ENCODE measurements at places on chromosomes 13 and 19.

GRCh38 chr19:17755977-17756670 is 4.8 kb downstream of the FCHO1 start:
- peak; percentile 31 for DNase-seq

GRCh38 chr13:109028624-109029023 is 399.2 kb downstream of the MYO16 start:
- no peak for DNase-seq

DNA sequence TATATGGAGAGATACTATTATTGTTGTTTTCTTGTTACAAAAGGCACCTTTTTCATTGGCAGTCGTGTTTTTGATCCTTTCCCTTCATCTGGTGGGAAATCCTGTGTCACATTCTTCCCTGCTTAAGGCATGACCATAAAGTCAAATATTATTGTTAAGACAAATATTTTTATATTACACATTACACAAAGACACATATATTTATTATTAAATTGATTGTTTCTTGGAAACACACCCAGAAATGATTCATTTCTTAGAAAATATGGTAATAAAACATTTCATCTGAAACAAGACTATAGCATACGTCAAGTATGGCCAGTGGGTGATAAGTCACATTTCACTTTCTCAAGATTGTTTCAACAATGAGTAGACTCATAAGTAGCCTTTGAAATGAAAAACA is 77.3 kb downstream of the KCTD12 start:
- no peak for DNase-seq

GRCh38 chr19:38059897-38060296 is 152.9 kb downstream of the SIPA1L3 start:
- no peak for DNase-seq

GRCh38 chr13:49436890-49437289 is 7.0 kb downstream of the CAB39L start:
- peak; percentile 43 for DNase-seq

DNA sequence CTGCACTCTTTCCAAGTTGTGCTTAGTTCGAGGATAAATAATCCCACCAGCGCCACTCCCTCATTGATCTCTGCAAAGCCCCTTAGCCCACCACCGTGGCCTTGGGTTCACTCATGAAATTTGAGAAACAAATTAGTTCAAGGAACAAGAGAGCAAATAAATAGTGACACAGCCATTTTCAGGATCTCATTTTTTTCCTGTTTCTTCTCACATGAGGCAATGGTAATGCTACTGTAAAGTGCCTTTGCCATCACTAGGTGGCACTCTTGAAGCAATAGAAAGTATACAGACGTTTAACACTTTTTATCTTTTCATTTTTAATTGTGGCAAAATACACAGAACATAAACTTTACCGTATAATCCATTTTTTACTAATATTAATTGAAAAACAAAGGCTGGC is 76.8 kb upstream of the ZNF835 start:
- no peak for DNase-seq

DNA sequence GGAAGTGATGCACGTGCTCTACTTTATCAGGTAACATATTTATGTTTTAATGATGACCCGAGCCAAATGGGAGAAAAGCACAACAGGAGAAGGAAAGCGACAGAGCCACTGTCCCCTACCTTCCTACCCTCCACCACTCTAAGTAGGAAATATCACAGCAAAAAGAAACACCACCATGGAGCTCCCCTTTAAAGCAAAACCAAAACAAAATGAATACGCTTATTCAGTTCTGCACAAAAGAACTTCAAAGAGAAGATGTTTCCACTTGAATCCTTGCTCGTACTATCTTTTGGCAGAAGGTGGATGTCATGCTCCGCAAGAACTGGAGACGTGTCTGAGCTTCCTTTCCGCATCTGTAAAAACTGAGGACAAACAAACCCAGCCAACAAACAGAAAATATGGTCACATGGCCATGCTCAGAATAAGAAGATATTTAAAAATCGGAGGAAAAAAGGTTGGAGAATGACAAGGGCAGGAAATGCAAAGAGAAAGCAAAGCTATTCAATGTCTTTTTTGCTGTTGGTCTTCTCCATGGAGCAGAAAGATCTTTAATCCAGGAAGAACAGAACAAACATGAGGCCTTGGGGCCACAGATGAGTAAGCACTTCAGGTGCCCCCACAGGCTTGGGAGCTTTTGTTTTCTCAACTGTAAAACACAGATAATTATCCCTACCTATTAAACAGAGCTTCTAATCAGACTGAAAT is 19.5 kb downstream of the N4BP2L1 start:
- DNase-seq = no peak

DNA sequence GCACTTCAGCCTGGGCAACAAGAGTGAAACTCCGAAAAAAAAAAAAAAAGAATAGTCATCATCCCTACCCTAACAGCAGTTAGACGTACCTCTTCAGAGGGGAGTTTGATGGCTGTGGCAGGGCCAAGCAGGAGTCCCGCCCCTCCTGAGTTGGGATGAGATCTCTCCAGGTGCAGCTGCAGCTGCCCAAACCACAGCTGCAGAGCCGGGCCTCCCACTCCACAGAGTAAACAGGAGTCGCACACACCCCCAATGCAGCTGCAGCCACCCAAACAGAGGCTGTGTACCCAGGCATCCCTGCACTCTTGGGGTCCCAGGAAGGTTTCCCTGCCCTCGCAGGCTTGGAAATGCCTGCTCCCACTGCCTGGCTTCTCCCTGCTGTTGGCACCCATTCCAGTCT is 17.4 kb upstream of the MLLT1 start:
- DNase-seq = no peak

DNA sequence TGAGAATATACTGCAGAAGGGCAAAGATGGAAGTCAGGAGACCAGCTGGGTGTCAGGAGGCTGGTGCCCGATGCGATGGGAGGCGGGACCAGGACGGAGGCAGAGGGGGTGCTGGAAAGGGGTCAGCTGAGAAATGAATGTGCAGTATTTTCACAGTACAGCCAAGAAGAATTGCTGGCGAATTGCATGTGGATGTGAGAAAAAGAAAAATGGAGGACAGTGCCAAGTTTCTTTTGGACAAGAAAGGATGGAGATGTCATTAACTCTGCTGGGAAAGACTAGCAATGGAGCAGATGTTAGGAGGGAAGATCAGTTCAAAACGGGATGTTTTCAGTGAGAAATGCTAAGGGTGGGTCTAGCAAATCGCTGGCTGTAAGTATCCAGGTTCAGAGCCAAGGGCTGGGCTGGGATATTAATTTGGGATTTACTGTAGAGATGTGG is 7.0 kb downstream of the CRYL1 start:
- no peak for DNase-seq

DNA sequence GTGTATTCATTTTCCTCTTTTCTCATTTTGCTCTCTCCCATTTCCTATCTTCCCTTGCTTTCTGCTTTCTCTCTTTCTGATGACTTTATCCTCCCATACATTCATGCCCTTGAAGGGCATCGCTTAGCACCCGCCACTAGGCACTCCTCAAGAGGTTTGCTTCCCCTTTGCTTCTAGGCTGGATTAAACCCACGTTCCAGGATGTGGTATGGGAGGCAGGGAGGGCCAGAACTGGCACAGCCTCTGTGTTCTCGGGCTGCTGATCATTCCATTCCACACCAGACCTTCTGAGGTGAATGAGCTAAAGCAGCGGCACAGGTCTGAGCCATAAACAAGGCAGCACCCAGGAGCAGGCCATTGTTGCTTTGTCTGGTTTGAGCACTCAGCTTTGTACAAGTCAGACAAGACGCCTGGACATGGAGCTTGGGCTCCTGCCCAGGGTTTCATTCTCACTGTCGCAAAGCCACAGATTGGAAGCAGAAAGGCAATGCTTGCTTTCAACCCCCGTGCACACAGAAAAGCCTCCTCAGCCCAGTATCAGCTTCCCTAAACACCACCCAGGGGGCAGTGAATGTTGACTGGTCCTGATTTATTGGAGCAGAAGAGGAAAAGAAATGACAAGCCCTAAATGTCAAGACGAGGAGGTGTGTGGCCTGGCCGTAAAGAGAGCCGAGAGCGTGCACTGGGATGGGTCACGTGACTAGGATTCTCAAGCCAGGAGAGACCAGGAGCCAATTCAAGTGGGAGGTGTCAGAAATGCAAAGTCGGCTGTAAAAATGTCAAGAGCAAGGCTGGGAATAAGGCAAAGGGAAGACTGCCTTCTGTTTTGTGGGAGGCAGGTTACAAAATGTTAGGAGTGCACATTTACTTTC is 218.0 kb upstream of the SERP2 start:
- no peak for DNase-seq

DNA sequence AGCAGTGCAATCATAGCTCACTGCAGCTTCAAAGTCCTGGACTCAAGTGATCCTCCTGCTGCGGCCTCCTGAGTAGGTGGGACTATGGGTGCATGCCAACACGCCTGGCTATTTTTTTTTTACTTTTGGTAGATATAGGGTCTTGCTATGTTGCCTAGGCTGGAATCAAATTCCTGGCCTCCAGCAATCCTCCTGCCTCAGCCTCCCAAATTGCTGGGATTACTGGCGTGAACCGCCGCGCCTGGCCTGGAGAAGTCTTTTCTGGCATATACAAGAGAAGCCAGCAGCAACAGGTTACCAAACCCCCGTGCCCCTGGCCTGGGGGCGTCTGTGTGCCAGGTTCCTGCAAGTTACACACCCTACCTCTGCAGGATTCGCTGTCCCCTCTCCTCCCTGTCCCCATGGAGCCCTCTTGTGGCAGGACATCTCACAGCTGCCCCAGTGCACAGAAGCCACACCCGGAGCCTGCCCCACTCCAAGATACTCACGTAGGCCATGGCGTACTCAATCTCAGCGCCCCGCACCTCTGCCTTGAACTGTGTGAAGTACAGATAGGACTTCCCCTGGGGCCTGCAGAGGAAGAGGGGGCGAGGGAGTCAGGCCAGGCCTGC is 9.9 kb downstream of the MYDGF start:
- peak; percentile 22 for DNase-seq

DNA sequence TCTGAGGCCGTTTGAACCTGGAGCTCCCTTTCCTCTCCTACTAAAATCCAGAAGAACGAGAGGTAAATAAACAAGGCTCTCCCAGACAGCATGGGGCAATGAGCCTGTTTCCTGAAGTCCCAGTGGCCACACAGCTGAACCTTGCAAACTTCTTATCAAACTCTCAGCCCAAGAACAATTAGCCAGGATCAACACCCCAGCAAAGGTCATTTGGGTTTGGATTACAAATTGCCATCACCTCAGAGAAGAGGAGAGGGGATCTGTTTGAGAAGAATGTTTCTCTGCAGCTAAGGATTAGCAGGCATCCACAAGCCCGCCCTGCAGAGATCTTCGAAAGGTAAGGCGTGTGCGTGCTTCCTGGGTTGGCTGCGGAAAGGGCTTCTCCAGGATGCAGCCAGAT is 201.9 kb upstream of the SOX1 start:
- no peak for DNase-seq

DNA sequence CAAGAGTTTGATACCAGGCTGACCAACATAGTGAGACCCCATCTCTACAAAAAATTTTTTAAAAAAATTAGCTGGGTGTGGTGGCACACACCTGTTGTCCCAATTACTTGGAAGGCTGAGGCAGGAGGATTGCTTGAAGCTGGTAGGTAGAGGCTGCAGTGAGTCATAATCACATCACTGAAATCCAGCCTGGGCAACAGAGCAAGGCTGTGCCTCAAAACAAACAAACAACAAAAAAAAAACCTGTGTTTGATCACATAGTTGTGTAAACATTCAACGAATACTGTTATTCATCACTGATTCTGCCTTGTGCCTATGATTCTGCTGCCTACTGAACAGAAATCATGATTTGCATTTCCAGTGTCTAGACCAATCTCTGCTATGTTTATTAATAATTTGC is 134.0 kb downstream of the TBC1D4 start:
- DNase-seq = no peak

DNA sequence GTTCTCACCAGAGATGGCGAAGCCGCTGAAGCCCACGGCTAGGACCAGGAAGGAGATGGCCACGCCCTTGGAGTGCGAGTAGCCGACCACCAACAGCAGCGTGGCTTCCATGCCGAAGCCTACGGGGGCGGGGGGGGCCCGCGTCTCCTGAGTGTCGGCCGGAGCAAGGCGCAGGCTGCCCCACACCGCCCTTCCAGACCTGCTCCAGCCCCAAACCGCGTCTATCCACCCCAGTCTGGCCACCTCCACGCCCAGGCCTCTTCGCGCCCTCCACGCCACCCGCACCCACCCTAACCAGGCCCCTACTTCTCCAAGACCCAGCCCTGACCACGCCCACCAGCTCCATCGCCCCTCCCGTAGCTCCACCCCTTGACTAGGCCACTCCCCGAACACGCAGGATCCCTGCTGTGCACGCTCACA is 6.2 kb downstream of the GFY start:
- no peak for DNase-seq

- peak; percentile 82 for DNase-seq
Measured at GRCh38 chr13:75788481-75788981, 152.4 kb downstream of the LMO7 start.

- no peak for DNase-seq
Measured at GRCh38 chr13:80508031-80508430, 167.1 kb upstream of the SPRY2 start.

Data from EL (cell line).